H9 (cell line): ENCODE measurements at places on chromosomes 3 and 15. TPM values are rescaled to one million over a fixed set of nuclear protein-coding genes. Genes with fewer than 3 reads are reported as not detected.

DNA sequence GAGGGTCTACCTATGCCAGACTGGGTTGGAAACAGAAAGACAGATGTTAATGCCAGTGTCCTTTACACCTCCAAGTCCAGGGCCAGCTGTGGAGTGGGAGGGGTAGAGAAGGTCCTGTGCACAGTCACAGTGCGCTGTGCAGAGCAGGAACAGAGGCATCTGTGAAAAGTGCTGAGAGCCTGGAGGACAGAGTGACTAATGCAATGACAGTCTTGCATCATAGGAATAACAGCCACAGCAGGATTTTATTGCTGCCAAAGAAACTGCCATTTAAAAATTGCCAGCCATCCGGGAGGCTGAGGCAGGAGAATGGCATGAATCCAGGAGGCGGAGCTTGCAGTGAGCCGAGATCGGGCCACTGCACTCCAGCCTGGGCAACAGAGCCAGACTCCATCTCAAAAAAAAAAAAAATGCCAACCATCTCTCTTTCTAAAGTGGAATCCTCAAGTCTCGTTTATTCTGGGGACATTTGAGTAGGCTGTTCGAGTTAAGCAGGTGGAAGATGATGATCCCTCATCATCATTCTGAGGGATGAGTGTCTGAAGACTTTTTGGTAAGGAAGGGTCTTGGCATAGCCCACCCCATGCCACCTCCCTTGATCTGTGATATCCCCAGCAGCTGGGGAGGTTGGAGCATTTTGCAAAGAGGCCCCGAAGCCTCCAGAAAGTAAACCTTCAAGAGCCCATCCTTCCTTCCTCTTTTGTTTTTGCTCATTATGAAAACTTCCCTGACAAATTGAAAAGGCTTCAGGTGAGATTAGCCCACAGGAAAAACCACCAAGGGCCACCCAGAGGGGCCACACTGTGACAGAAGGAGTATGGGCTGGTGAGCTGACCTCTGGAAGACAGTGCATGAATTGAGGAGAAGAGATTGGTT is 7.7 kb downstream of the CCR2 start:
- H3K4me1 ChIP-seq, result no peaks in the 10 kb centered on the region; the same call in 1 of the 2 replicates
- H3K27me3 ChIP-seq, result no peaks in the 10 kb centered on the region
- no peak for DNase-seq
- no peak overlapping the region for H3K27ac ChIP-seq

- no peak overlapping the region for H3K27ac ChIP-seq
- DNase-seq, result no peak
- no peaks in the 10 kb centered on the region for H3K36me3 ChIP-seq
- H3K4me3 ChIP-seq, result no peak overlapping the region
- H3K4me1 ChIP-seq, result peaks cover 10% of the 10 kb centered on the region; the same call in 1 of the 2 replicates
- no peaks in the 10 kb centered on the region for H3K27me3 ChIP-seq
These were observed 169.5 kb downstream of the USP13 start for GRCh38 chr3:179822296-179822695.

DNA sequence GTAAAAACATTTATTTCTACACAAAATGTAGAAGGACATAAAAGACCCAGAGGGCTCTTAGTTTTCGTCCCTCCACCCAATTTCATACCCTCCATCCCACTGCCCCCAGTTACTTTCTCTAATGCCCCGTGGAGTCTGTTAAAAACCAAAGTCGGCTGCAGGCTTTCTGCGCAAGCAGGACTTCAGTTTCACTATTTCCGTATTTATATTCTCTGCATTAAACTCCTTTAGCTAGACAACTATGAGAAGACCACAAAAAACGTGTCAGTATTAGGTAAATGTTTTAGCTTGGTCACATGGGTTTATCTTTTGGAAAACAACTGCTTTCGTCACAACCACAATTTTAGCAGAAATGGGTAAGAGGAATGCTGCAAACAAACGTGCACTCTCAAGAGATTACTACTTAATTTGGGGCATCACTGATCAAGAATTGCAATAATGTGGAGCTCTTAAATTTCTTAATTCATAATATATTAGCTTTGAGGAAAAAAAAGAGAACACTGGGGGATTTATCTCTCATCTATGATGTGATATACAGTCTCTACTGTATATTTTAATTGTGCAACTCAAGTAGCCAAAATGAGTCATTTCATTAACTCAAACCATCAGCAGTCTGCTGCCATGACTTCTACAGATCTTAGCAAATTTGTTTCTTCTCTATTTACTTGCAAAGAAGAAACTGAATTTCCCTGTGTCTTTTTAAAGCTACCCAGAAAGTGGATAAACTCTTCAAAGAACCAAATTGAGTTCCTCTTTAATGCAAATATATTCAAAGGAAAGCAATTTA is 740 bp upstream of the NSMCE3 start:
- H3K27ac ChIP-seq, result no peak overlapping the region
- H3K4me3 ChIP-seq, result peak overlapping the region; percentile 95
- DNase-seq, result no peak
- no peaks in the 10 kb centered on the region for H3K27me3 ChIP-seq

The B3GNT5 gene
- 7.3 and 7.6 TPM in 2 replicates for total RNA-seq

The PLA2G4E gene
- not detected in 2 replicates for total RNA-seq

The HTD2 gene
- total RNA-seq, result 13.4 and 16.1 TPM in 2 replicates

The HAUS2 gene
- 42.5 and 42.8 TPM in 2 replicates for total RNA-seq

The ACAD11 gene
- total RNA-seq, result 15.6 and 18.0 TPM in 2 replicates

The GPR149 gene
- not detected in 2 replicates for total RNA-seq

The KLHDC8B gene
- total RNA-seq, result 13.5 and 14.4 TPM in 2 replicates
